ENCODE measurements at places on chromosomes 11 and 22.

DNA sequence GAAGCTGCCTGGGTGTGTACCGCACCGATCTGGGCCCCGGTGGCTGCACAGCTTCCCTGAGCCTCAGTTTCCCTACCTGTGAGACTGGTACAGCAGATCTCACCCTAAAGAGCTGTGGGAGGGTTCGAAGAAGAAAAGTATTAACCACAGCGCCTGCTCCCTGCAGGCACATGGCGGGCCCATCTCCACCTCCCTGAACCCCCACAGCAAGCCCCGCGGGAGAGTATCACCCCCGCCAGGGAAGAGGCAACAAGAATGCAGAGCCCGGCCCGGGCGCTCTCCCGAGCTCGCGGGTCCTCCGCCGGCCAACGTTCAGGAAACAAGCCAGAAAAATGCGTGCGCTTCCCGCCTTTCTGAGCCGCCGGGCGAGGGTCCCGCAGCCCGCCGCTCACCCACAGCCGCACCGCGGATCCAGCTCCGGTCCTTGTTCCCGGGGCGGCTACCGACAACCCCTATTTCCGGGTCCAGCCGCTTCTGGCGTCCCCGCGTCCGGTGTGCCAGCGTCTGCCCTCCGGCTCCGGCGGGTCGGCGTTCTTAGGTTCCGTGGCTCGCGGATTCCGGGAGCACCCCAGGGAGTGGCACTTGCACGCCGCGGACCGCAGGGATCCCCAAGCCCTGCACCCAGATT is at the start of gene TOP3B:
TSS of gene TOP3B (minus strand) at position 450 of the 628 bp plus-strand sequence. CDS start 7,078 bp downstream, outside the sequence.
- peak; percentile 88 for DNase-seq

GRCh38 chr22:43230971-43231723 is 44.2 kb upstream of the TTLL12 start:
- peak; percentile 75 for DNase-seq

DNA sequence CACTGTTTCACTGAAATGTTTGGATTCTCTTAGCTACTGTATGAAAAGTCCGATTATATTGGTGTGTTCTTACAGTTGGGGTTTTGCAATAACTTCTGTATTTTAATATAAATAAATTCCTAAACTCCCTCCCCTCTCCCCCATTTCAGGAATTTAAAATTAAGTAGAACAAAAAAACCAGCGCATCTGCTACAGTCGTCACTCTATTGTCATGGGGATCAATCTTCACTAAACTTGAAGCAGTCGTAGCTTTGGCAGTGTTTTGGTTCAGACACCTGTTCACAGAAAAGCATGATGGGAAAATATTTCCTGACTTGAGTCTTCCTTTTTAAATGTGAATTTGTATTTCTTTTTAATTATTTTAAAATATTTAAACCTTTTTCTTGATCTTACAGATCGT is 9.4 kb downstream of the PIWIL3 start:
- no peak for DNase-seq

- no peak for DNase-seq
Observed at GRCh38 chr22:41799486-41800347, 762 bp upstream of the CCDC134 start.

GRCh38 chr11:69007975-69008381 is 5.1 kb downstream of the MRGPRF start:
- no peak for DNase-seq

GRCh38 chr22:24482575-24482974 is 12.6 kb upstream of the UPB1 start:
- peak; percentile 36 for DNase-seq

DNA sequence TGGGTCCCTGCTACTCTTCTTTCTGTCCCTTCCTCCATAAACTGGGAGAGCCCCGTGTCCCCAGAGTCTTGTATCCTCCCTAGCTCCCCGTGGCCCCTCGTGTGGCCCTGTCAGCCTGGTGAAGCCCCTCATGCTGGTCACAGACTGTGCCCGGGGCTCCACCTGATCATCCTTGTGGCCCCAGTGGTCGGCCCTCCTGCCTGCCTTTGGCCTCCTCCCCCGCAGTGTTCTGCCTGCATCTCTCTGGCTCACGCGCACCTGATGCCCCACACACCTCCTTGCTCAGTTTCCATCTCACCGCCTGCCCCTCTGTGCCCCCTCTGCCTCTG is 1.2 kb upstream of the CABP2 start:
- DNase-seq, result no peak

DNA sequence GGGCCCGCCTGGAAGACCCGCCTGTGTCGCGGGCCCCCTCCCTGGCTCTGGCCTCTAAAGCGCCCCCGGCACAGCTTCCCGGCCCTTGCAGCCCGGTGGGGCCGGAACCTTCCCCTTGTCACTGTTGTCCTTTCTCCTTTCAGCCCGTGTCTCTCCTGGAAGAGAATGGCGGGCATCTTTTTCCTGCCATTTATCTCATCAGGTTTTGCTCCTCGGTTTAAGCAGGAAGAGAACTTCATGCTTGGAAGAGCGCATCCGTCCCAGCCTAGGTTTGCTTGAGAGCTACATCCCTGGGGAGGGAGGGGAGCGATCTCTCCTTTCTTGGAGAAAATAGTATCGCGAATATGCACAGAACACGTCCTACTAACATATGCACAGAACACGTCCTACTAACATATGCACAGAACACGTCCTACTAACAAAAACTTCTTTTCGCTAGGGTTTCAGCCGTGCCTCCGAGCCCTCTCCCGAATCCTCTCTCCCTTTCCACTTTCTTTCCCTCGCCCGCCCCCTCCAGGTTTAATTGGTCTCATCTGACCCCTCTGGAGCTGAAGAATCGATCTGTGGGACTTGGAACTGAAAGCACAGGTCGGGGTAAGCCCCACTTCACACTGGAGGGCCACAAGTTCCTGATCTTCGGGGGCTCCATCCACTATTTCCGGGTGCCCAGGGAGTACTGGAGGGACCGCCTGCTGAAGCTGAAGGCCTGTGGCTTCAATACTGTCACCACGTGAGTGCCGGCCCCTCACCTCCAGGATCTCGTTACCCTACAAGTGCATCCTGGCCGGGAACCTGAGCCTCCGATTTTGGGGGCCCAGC is 1.2 kb downstream of the GLB1L3 start:
- DNase-seq, result no peak

- no peak for DNase-seq
Observed at GRCh38 chr11:66871521-66871901, 14.6 kb downstream of the LRFN4 start.

DNA sequence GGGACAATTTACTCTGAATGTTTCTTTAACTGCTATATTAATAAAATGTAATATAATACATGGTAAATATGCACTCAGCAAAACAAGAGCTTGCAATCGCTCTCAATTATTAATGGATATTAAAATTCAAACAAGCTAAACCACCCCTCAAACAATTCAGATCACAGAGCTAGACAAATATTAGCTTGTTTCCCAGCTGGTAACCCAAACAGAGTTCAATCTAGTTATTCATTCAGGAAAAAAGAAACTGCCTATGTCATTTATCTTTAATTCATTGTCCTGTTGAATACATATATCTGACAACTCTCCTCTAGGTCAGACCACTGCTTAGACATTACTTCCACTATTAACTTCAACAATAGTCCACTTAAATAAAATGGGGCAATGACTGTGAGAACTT is 78.7 kb downstream of the SERGEF start:
- DNase-seq, result no peak

DNA sequence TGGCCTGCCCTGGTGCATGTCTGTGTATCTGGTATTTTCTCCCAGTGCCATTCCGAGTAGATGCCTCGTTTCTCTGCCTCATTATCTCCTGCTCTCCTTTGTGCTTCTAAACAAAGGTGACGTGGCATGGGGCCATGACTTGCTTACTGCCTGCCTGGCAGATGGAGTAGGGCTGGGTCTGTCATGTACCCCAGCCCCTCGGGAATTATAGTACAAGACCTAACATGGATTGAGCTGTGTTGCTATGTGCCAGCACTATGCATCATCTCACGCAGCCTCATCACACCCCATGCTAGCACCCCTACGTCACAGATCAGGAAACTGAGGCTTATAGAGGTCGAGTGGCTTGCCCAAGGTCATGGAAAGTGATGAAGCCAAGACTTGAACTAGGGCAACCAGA is 88.1 kb downstream of the GALNT18 start:
- no peak for DNase-seq

- DNase-seq, result peak; percentile 9
Observed at GRCh38 chr11:81989093-81989492, 744.6 kb downstream of the FAM181B start.

GRCh38 chr11:40867991-40868632 is 591.3 kb downstream of the LRRC4C start:
- DNase-seq, result no peak

DNA sequence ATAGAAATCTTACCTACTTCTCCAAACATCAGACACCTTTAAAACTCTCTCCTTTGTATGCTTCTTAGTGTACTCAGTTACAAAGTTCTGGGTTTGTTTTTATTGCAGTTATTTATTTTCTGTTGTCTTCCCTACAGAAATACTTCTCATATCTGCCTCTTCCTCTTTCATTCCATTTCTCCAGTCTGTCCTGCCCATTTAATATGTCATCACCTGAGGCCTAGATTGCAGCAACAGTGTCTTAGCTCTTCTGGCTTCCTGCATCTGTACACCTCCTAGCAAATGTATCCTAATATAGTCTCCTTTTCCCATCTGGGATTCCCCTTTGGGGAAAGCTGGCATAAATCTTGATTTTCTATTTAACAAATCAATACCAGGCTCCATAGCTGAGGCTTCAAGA is 34.9 kb upstream of the PCF11 start:
- no peak for DNase-seq

GRCh38 chr11:26860895-26861294 is 133.0 kb upstream of the FIBIN start:
- DNase-seq, result no peak

DNA sequence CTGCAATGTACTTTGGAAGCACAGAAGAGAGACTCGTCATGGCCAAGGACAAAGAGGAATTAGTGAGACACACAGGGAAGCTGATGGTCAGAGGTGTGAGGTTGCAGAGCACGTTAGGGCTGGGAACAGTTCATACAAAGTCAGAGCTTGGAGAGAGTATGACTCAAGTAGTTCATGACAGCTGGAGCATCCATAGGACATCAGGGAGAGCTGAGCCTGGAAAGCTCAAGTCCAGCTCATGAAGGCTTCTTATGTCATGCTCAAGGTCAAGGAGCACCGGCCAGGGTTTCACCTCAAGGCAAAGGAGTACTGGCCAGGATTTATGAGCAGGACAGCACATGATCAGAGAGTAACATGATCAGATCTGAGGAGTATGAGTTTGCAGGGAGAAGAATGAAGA is 64.6 kb upstream of the CHST1 start:
- DNase-seq, result no peak

GRCh38 chr11:123564221-123564620 is 90.2 kb downstream of the SCN3B start:
- no peak for DNase-seq

GRCh38 chr11:133507185-133507584 is 25.1 kb downstream of the OPCML start:
- DNase-seq, result no peak

DNA sequence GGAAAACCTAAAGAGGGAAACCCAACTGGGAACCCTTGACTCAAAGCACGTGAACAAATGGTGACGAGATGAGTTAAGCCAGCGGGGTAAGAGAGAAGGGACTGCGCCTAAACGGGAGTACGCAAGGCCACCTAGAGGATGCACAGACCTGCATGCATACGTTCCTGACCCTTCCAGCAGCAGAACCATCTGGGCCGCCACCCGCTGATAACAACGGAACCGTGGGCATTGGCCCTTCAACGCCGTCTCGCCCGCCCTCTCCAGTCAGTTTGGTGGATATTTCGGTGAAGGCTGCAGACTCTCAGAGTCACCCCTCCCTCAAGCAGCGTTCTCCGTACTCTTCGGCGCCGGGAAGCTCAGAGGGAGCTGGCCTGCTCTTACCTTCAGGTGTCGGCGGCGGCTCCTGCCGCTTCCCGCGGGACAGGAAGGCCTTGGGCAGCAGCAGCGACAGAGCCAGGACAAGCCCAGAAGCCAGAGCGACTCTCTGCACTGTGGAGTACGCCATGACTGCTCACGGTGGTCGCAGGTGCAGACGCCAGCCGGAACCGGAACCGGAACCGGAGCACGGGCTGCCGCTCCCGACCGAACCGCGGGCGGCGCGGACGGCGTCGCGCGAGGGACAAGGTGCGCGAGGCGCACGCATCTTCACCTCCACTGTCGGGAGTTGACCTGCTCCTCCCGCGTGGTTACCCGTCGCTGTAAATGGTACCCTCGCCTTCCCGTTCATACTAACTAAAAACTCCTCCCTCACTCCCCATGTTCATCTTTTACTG is at the start of gene RIC3:
TSS of gene RIC3 (minus strand) at position 541 of the 773 bp plus-strand sequence. CDS start at position 505, 36 bp downstream.
- DNase-seq, result peak; percentile 54

GRCh38 chr22:30806391-30806861 is 111.8 kb downstream of the OSBP2 start:
- peak; percentile 40 for DNase-seq

- no peak for DNase-seq
Observed at GRCh38 chr11:121250843-121251242, 41.7 kb upstream of the SC5D start.

- no peak for DNase-seq
Observed at GRCh38 chr11:103676413-103676812, 360.0 kb upstream of the DDI1 start.

GRCh38 chr11:130671801-130672700 is 223.6 kb downstream of the ADAMTS15 start:
- no peak for DNase-seq

GRCh38 chr22:43821606-43822425 is 9.7 kb upstream of the EFCAB6 start:
- no peak for DNase-seq

- no peak for DNase-seq
Observed at GRCh38 chr22:44542561-44543222, 44.7 kb upstream of the RTL6 start.

- DNase-seq, result no peak
Observed at GRCh38 chr11:93659841-93660240, 1.6 kb upstream of the CEP295 start.

DNA sequence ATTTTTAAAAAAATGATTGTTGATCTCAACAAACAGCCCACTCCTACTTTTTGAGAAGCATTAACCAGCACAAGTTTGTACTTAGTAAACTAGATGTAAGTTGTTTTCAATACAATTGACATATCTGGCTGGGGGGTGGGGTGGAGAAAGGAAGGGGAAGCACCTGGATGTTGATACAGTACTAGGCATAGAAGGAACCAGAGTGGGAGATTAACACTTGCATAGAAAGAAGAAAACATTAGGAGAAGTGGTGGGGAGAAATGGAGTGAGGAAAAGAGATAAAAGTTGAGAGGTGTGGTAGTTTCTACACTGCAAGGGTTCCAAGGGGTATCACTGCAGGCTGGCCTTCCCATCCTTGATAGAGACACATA is 10.6 kb upstream of the GAB2 start:
- no peak for DNase-seq

- DNase-seq, result no peak
Observed at GRCh38 chr11:64204080-64204440, 2.5 kb upstream of the FERMT3 start.

- DNase-seq, result no peak
Observed at GRCh38 chr22:32832174-32832573, 30.7 kb downstream of the TIMP3 start.

GRCh38 chr11:130828741-130829140 is 87.5 kb downstream of the SNX19 start:
- DNase-seq, result no peak

GRCh38 chr11:371051-371450 is 1.8 kb downstream of the B4GALNT4 start:
- no peak for DNase-seq

DNA sequence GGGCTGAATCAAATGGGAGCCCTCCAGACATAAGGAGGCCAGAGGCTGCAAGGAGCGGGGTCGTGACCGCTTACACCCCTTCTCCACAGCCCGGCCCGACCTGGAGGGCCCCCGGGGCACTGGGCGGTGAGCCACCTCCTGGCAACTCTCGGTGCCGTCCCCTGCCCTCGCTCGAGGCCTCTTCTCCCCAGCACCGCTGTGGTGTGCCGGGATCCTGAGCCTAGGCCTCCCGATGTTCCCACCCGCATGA is 432 bp upstream of the GP1BB start:
- no peak for DNase-seq

GRCh38 chr22:46490538-46490937 is 46.9 kb downstream of the CELSR1 start:
- DNase-seq, result no peak
